ENCODE measurements at places on chromosomes 12 and 14.

DNA sequence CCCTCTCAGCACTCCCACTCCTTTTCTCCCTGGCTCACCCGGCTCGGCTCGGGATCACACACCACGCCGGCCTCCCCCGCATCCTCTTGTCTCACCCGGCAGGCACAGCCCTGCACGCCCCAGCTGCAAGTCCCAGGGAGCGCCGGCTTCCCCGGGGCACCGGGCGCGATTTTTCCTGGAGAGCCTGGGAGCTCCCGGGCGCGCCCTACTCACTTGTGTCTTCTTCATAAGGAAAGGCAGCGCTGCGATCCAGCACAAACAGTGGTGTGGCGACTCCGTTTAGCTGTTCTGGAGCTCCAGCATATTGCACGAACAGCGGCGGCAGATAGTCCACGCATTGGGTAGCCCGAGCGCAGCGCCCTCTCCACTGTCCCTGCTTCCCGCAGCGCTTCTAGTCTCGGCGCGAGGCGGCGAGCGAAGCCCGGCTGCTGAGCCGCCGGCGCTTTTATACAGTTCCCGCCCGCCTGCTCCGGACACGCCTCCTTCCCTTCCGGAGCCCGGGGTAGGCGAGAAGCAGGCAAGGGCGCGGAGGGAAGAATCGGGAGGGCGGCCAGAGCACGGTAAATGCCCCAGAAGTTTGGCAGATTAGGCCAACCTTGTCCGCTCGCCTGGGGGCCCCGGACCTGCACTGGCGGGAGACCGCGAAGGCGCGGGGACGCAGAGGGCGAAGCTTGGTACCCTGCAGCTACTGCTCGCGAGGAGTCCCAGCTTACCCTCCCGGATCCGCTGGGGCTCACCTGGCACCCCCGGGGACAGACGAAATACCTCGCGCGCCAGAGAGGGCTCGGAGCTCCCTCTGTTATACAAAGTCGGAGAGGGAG is at the start of gene KITLG:
TSS of gene KITLG (minus strand) at position 421 of the 821 bp plus-strand sequence. CDS start at position 228, 193 bp downstream.
- DNase-seq = peak; percentile 76

DNA sequence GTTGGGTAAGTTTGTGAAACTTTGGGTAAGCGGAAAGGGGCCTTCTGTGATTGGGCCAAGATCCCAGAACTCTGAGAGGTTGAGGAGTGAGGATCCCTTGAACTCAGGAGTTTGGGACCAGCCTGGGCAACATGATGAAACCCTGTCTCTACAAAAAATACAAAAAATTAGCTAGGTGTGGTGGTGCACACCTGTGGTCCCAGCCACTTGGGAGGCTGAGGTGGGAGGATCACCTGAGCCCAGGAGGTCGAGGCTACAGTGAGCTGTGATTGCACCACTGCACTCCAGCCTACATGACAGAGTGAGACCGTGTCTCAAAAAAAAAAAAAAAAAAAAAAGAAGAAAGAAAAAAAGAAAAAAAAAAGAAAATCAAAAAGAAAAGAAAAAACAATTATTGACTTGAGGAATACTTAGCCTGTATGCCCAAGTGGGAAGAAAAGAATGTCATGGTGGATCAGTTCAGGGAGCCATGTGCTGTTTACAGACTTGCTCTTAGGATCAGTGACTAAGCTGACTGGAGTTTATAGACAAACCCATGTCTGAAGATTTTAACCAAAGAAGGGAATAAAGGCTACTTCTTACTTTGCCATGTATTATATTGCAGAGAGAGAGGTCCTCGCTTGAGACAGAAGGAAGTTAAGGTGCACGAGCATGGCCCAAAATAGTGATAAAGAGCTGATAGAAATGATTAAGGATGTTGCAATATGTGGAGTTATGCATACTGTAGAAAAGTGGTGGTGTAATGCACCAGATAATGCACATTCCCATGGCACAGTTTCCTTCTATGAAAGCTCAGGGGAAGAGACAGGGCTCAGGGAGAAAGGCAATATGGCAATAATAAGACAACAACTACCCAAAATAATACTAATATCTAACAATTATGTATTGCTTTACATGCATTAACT is 881 bp downstream of the HSD17B6 start:
- DNase-seq = no peak

- no peak for DNase-seq
These were observed 21.7 kb upstream of the SIX1 start for GRCh38 chr14:60670989-60671388.

DNA sequence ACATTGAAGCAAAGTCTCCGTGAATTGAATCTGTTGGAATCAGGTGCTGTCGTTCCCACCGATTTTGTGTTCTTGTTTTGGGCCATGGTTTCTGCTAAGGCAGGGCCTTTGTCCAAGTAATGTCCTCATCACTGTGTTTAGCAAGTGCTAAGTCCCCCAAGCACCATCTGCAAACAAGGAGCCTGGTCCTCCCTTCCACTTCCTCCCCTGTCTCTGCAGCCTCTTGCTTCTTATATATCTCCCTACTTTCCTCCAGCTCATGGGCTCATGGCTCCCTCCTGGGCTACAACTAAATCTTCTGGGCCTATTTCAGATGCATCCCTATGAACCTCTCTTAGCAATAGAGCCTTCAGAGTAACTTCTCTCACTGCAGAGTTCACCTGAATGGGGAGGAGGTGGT is 25.8 kb upstream of the CMKLR1 start:
- no peak for DNase-seq

DNA sequence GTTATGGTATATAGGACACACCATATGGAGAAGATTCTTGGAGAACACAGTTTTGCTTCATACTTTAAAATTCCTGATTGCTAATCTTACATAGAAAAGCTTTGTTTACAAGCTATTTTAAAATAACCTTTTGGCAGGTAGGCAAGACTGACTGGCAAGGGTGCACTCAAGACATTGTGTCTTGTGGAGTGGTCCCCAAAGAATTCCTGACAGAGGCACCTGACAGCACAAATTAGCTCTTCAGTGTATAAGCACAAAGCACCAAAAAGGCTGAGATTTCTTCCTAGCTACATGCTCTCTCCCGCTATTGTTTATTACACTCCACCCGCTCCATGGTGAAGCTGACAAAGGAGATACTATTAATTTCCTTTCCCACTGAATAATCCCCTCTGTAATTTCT is 139.4 kb downstream of the MON2 start:
- no peak for DNase-seq

- DNase-seq = peak; percentile 30
These were observed 5.8 kb upstream of the TBPL2 start for GRCh38 chr14:55446127-55446736.

DNA sequence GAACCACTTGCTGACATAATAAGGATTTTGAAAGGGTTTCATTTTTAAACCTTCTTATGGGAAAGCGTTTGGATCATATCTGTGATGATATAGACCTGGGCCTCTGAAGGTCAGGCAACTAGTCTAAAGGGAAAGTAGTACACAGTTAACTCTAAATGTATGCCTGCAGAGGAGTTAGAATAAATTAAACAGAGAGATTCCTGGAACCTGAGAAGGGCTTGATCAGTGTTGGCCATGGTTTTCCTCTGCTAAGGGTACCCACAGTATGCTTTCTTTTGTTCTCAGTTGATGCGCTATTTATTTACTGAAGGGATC is 14.4 kb upstream of the POLR3B start:
- DNase-seq = no peak

DNA sequence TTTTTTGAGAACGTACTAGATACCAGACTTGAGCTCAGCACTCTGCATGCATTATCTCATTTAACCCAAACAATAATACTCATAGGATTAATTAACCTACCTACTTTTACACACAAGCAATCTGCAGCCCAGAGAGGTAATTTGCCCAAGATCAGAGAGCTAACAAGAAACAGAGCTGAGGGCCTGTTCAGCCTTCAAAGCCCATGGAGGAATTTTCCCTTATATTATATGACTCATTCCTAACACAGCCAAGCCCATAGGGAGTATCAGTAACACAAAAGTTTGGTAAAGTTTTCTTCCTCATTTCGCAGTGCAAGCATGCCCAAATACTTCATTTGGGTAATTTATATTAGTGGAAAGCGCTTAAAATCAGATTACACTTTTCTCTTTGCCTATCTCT is 94.7 kb downstream of the GALC start:
- DNase-seq = no peak

DNA sequence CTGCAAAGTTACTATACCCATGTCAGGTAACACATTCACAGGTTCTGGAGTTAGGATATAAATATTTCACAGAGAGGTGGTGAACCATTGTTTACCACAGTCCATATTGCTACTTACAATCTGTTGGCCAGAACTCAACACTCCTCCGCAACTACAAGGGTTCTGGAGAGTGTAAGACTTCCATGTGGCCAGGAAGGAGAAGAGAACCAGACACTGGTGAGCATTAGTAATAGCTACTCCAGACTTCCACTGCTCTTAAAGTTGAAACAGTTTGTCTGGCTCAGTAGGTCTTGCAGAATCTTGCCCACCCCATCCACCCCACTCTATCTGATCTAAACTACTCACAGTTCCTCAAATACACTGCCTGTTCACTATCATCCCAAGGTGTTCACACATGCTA is 369.6 kb downstream of the DUSP6 start:
- no peak for DNase-seq

DNA sequence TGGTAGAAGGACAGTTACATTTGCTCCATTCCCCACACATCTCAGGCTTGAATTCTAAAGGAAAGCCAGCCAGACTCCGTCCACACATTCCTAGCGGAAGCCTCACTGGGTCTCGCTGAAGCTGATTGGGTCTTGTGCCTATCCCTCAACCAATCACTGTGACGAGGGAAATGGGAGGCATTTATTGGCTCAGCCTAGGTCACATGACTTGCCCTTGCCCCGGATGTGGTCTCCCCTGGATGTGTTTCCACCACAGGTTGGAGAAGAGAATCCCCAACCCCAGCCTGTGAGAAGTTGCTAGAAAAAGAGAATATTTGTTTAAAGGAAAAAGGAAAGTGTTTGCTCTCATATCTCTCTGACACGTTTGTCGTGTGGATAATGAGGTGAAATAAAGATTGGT is 93.4 kb downstream of the C12orf75 start:
- no peak for DNase-seq

GRCh38 chr12:79844693-79845092 is 90.2 kb downstream of the PPP1R12A start:
- DNase-seq = peak; percentile 91

DNA sequence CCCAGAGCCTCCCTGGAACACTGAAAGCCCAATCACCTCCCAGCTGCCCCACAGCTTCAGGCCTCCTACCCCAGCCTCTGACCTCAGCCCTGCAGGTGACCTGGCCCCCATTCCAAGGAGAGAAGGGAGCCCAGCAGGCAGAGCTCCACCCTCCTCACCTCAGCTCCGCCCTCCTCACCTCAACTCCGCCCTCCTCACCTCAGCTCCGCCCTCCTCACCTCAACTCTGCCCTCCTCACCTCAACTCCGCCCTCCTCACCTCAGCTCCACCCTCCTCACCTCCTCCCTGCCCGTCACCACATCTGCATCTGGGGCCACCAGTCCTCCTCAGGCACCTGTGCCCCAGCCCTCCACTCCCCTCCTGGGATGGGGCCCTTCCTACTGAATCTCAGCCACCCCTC is 112.2 kb upstream of the SFSWAP start:
- no peak for DNase-seq

DNA sequence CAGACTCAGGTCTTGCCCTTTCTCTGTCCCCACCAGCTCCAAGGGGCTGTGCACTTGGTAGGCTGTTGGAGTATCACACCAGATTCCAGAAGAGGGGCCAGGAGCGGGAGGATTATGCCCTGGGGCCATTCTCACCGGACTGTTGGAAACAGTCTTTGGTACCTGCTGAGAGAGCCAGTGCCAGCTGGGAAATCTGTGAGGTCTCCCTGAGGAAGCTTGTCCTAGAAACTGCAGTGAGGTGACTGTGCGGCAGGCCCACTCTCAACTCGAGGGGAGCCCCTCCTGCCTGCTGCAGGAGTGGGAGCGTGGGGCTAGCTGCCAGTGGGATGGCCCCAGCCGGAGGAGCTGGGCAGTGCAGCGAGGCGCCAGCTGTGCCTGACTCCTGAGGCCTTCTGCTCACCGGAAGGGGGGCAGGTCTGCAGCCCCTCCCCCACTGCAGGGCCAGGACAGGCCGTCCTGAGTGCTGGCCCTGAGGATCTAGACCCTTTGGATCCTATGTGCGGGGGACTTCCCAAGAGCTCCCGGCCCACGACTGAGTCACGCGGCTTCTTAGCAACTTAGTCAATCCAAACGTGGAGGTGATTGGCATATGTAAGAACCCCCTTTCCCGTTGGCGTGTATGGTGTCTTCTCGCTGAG is 295.2 kb downstream of the CACNA1C start:
- DNase-seq = no peak

DNA sequence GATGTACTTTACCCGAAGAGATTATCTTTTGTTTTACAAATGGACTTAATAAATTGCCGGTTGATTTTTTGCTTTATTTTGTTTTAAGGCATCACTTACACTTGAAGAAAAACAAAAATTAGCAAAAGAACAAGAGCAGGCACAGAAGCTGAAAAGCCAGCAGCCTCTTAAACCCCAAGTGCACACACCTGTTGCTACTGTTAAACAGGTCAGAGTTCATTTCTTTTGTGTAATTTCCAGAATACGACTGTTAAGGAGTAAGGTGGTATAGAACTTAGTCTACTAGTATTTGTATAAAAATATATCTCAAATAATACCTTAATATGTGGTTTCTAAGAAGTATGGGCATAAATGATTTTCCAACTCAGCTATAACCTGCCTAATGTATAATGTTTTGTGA is 19.6 kb upstream of the SLC17A8 start:
- DNase-seq = no peak

GRCh38 chr12:58293308-58293982 is 352.1 kb downstream of the ATP23 start:
- DNase-seq = no peak

GRCh38 chr12:91603060-91603459 is 420.4 kb upstream of the DCN start:
- DNase-seq = no peak

DNA sequence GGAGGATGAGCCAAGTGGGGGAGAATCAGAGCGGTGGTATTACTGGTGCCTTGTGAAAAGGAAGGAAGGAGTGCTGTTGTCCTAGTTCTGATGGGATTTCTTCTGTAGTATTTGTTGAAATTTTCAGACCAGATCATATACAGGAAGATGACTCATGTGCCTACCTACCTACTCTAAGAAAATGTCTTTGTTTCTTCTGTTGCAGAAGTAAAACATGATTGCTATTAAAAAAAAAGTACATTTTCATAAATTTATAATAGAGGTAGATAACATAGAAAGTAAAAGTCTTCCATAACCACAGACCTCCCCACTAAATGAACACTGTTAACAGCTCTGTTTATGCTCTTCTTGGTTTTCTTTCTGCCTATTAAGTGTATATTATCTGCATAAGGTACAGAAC is 26.9 kb downstream of the SAMD4A start:
- DNase-seq = peak; percentile 13

GRCh38 chr12:85253853-85254252 is 26.2 kb upstream of the ALX1 start:
- no peak for DNase-seq

GRCh38 chr12:104622928-104623327 is 166.2 kb downstream of the CHST11 start:
- no peak for DNase-seq

GRCh38 chr12:47801170-47801903 is 18.4 kb downstream of the HDAC7 start:
- DNase-seq = no peak

- DNase-seq = no peak
These were observed 340.5 kb downstream of the FUT8 start for GRCh38 chr14:65753061-65753460.
